ENCODE measurements at places on chromosomes 7 and 10. TPM values are rescaled to one million over a fixed set of nuclear protein-coding genes. Genes with fewer than 3 reads are reported as not detected.

Gene SOSTDC1
- total RNA-seq = not detected

Gene WNT16
- not detected for total RNA-seq

Gene WEE2
- not detected for total RNA-seq

Gene CALML5
- not detected for total RNA-seq

Gene AGAP4
- total RNA-seq = 7.4 TPM

Gene MET
- 93.7 TPM for total RNA-seq

Gene UNCX
- 0.07 TPM for total RNA-seq

Gene APBB1IP
- total RNA-seq = 8.5 TPM

Gene SAP25
- 0.28 TPM for total RNA-seq

Measured in A549 treated with DMSO at 1 μM for 4 hours (cell line).